ENCODE measurements at places on chromosomes 16 and 17. TPM values are rescaled to one million over a fixed set of nuclear protein-coding genes. Genes with fewer than 3 reads are reported as not detected.

DNA sequence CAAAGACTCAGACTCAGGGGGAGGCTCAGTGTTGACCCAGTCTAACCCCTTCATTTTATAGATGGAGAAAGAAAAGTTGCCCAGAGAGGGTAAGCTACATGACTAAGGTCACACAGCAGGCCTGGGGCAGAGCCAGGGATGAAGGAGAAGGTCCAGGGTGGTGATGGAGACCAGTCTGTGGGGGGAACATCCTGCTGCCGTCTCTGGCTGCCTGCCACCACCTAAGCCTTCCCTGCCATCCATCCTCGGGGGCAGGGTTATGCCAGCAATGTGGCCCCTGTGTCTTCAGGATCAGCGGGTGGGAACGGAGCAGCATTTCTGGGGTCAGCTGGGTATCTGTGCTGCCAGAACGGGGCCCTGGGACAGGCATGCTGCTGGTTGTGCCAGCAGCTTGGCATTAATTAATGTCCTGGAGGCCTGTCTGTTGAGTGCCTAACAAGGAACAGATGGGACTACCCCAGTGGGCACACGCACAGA is 5.5 kb downstream of the DOK4 start:
- DNase-seq = no peak

GRCh38 chr17:65814418-65814817 is 253.0 kb upstream of the AXIN2 start:
- no peak for DNase-seq

DNA sequence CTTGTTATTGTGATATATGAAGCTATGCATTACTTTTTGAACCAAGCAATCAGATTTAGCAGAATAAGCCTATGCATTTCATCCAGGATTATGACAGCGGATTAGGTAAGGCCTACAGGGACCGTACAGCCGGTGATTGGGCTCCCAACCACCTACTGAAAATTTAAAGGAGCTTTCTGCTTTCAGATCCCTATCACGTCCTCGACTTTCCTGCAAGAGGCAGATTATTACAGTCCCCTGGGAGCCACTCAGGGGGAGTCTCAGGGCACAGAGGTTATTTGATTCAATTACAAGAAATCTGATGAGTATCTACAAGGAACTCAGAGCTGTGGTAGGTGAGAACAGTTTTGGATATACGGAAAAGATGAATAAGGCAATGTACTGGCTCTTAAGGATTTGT is 80.7 kb downstream of the HS3ST3B1 start:
- DNase-seq = no peak

The CRYM gene
- not detected for total RNA-seq

The SPN gene
- total RNA-seq = 119 TPM
